ENCODE measurements at places on chromosomes 11 and 22. TPM values are rescaled to one million over a fixed set of nuclear protein-coding genes. Genes with fewer than 3 reads are reported as not detected.

MOGAT2 gene
- total RNA-seq, result 2.2 TPM

XBP1 gene
- 168 TPM for total RNA-seq

CDKN1C gene
- 78.6 TPM for total RNA-seq

SLCO2B1 gene
- 11.7 TPM for total RNA-seq

USP2 gene
- 1.1 TPM for total RNA-seq

VSIG2 gene
- total RNA-seq, result 27.5 TPM

NRGN gene
- total RNA-seq, result 0.37 TPM

FREY1 gene
- total RNA-seq, result 0.58 TPM

MDK gene
- total RNA-seq, result 68.8 TPM

C11orf21 gene
- 0.42 TPM for total RNA-seq

OR51I1 gene
- 0.63 TPM for total RNA-seq

MUC5B gene
- not detected for total RNA-seq

SCN4B gene
- 4.8 TPM for total RNA-seq

OR5I1 gene
- total RNA-seq, result not detected

TTLL12 gene
- 8.1 TPM for total RNA-seq

ESAM gene
- total RNA-seq, result 13.3 TPM

APLNR gene
- 50.7 TPM for total RNA-seq

TMEM126A gene
- total RNA-seq, result 29.3 TPM

ARHGAP20 gene
- 23.0 TPM for total RNA-seq

CARNS1 gene
- total RNA-seq, result 0.63 TPM

PHF21B gene
- 0.63 TPM for total RNA-seq

KIF18A gene
- 17.8 TPM for total RNA-seq

OR10D3 gene
- not detected for total RNA-seq

APOBEC3B gene
- total RNA-seq, result 1.8 TPM

PKNOX2 gene
- total RNA-seq, result 6.5 TPM

PHOX2A gene
- 0.90 TPM for total RNA-seq

Data from urinary bladder (tissue), 4 donors.